ENCODE measurements at places on chromosomes 7 and 10. TPM values are rescaled to one million over a fixed set of nuclear protein-coding genes. Genes with fewer than 3 reads are reported as not detected.

PNPLA8 gene
- polyA plus RNA-seq: 69.5 TPM

C7orf57 gene
- polyA plus RNA-seq: not detected

C10orf71 gene
- not detected for polyA plus RNA-seq

ZKSCAN1 gene
- polyA plus RNA-seq: 54.3 TPM

WASHC2C gene
- 21.3 TPM for polyA plus RNA-seq

FRMD4A gene
- 0.20 TPM for polyA plus RNA-seq

TWIST1 gene
- polyA plus RNA-seq: not detected

DOCK4 gene
- polyA plus RNA-seq: not detected

ITGB8 gene
- not detected for polyA plus RNA-seq

CHN2 gene
- polyA plus RNA-seq: not detected

CACNA2D1 gene
- not detected for polyA plus RNA-seq

MMD2 gene
- not detected for polyA plus RNA-seq

SLC26A3 gene
- not detected for polyA plus RNA-seq

VWDE gene
- polyA plus RNA-seq: not detected

PTPN12 gene
- polyA plus RNA-seq: 2.1 TPM

ELFN1 gene
- not detected for polyA plus RNA-seq

CCL24 gene
- polyA plus RNA-seq: not detected

GSDME gene
- polyA plus RNA-seq: 8.0 TPM

FGFBP3 gene
- 1.4 TPM for polyA plus RNA-seq

C10orf67 gene
- polyA plus RNA-seq: not detected

PLCE1 gene
- 0.84 TPM for polyA plus RNA-seq

ABCB1 gene
- 14.7 TPM for polyA plus RNA-seq

PPP1R17 gene
- not detected for polyA plus RNA-seq

ABHD11 gene
- 14.3 TPM for polyA plus RNA-seq

DENND2A gene
- not detected for polyA plus RNA-seq

SYNPO2L gene
- polyA plus RNA-seq: not detected

OR6B1 gene
- polyA plus RNA-seq: not detected

FEZF1 gene
- not detected for polyA plus RNA-seq

GIMAP5 gene
- polyA plus RNA-seq: 0.26 TPM

SCART1 gene
- not detected for polyA plus RNA-seq

SDK1 gene
- not detected for polyA plus RNA-seq

RELN gene
- not detected for polyA plus RNA-seq

ADAP1 gene
- polyA plus RNA-seq: 4.4 TPM

ENKUR gene
- polyA plus RNA-seq: 3.1 TPM

CRHR2 gene
- polyA plus RNA-seq: not detected

PDE6C gene
- polyA plus RNA-seq: not detected

RBP4 gene
- polyA plus RNA-seq: not detected
